CD4-positive, alpha-beta T cell treated with Interferon gamma for 1 hour (primary cell): ENCODE measurements at places on chromosomes 1 and 21.

DNA sequence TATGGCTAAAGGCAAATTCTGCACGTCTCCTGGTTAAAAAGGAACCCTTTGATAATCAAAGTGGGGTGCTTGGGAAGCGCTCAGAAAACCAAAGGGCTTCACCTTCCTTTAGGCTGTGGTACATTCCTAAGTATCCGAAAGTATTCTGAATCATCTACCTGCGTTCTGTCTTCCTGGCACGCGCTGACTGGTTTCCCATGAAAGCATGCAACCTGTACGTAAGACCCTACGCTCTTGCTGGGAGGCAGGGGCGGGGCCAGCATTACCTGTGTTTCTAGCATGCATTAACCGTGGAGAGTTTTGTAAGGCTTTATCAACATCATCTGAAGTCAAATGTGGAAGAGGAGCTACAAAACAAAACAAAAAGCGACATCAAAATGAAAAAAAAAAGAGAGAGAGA, 96.0 kb downstream of the ERG start:
- no peak for DNase-seq

DNA sequence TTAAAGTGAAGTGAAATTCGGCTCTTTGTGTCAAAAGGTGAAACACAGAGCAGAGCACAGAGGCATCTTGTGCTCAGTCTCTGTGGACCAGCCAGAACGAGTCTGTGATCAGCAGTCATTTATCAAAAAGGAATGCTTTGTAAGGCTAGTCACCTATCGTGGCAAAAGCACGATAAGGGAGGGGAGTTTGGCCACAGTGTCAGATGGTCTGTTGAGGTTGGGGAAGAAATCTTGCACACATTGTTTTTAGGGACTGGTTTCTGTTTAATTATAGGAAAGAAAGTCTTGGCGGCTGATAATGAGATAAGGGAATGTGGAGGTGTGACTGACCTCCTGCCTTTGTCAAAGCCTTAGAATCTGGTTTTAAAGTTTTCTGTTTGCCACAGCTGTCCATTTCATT, 58.2 kb upstream of the KIAA1614 start:
- DNase-seq, result no peak

GRCh38 chr21:34882719-34883131, 166.4 kb downstream of the RUNX1 start:
- DNase-seq, result no peak

GRCh38 chr1:3234281-3234680, 165.3 kb downstream of the PRDM16 start:
- DNase-seq, result no peak

GRCh38 chr1:154520333-154520732, 18.1 kb upstream of the SHE start:
- no peak for DNase-seq

- no peak for DNase-seq
Measured at GRCh38 chr1:154408174-154408777, 3.1 kb downstream of the IL6R start.

- no peak for DNase-seq
Measured at GRCh38 chr1:17197696-17198095, 7.2 kb upstream of the PADI1 start.

GRCh38 chr1:116986421-116987255, 14.9 kb upstream of the CD101 start:
- DNase-seq, result no peak

DNA sequence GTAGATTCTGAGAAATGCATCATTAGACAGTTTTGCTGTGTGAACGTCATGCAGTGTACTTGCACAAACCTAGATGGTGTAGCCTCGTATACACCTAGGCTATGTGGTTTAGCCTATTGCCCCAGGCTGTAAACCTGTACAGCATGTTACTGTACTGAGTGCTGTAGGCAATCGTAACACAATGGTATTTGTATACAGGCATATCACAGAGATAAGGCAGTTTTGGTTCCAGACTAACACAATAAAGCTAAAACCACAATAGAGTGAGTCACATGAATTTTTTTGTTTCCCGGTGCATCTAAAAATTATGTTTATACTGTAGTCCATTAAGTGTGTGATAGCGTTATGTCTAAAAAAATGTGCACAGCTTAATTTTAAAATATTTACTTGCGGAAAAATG, 6.9 kb downstream of the IL10RB start:
- DNase-seq, result no peak

DNA sequence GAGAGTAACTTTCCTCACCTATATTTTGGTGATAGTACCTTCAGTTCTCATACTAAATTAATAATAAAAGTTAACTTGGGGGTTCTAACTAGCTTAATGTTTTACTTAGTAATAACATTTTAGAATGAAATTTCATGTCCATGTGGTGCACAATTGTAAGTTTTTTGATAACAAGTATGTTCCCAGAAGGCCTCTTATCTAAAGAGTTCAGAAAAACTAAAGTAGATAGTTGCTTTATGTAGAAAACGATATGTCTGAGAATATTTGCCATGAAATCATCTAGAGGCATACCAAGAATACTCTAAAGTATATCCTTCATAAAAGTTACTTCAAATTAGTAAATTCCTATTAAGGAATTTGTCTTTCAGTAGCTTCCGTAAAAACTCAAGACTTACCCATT, 10.2 kb upstream of the ADCY10 start:
- DNase-seq, result no peak

GRCh38 chr1:217660353-217661062, 29.4 kb downstream of the SPATA17 start:
- DNase-seq, result no peak

- no peak for DNase-seq
Measured at GRCh38 chr1:53378061-53378460, 50.2 kb upstream of the LRP8 start.

- no peak for DNase-seq
Measured at GRCh38 chr1:175602026-175602585, 141.3 kb downstream of the TNR start.

- DNase-seq, result no peak
Measured at GRCh38 chr1:242827538-242827937, 303.0 kb upstream of the PLD5 start.

GRCh38 chr1:221166559-221167318, 287.5 kb downstream of the HLX start:
- peak; percentile 43 for DNase-seq

GRCh38 chr1:183472488-183473216, at the start of gene SMG7:
SMG7 (plus strand) TSS chr1:183472499; CDS start chr1:183472621, 122 bp downstream.
- DNase-seq, result peak; percentile 34
